Tibial artery (tissue), 4 donors: ENCODE measurements at places on chromosomes 7 and 10.
A peak's percentile ranks its signal among the peaks of the same experiment; 100 is the strongest.

DNA sequence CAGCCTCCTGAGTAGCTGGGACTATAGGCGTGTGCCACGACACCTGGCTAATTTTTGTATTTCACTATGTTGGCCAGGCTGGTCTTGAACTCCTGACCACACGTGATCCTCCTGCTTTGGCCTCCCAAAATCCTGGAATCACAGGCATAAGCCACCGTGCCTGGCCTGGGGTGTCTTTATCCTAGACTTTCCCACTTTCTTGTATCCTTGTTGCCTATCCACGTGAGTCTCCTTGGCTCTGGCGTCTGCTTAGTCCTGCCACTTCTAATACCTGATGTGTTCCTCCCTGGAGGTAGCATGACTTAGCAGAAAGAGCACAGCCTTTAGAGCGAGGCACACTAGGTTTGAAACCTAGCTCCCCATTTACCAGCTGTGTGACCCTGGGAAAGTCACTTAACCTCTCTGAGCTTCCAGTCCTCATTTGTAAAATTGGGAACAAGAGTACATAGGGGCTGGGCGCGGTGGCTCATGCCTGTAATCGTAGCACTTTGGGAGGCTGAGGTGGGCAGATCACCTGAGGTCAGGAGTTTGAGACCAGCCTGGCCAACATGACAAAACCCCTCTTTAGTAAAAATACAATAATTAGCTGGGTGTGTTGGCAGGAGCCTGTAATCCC is 344.6 kb downstream of the TYW1 start:
- no peak for DNase-seq

- DNase-seq, result no peak
These were observed 23.1 kb downstream of the MYO1G start for GRCh38 chr7:44955733-44956132.

DNA sequence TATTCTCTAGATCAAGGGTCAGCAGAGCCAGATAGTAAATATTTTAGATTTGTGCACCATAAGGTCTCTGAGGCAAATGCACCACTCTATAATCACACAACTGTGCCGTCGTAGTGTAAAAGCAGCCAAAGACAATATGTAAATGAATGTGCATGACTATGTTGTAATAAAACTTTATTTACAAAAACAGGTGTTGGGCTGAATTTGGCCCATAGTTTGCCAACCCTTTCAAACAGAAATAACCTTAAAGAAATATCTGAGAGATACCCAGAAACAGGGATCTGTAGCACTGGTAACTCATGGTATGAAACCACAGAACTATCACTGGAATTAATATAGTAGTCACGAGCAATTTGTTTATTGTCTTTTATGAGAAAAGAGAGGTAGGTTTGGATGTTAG is 86.0 kb downstream of the ARID5B start:
- no peak for DNase-seq

GRCh38 chr7:19114551-19114855 is 2.9 kb downstream of the TWIST1 start:
- no peak for DNase-seq

GRCh38 chr10:71404503-71405295 is 8.0 kb downstream of the CDH23 start:
- DNase-seq, result no peak

DNA sequence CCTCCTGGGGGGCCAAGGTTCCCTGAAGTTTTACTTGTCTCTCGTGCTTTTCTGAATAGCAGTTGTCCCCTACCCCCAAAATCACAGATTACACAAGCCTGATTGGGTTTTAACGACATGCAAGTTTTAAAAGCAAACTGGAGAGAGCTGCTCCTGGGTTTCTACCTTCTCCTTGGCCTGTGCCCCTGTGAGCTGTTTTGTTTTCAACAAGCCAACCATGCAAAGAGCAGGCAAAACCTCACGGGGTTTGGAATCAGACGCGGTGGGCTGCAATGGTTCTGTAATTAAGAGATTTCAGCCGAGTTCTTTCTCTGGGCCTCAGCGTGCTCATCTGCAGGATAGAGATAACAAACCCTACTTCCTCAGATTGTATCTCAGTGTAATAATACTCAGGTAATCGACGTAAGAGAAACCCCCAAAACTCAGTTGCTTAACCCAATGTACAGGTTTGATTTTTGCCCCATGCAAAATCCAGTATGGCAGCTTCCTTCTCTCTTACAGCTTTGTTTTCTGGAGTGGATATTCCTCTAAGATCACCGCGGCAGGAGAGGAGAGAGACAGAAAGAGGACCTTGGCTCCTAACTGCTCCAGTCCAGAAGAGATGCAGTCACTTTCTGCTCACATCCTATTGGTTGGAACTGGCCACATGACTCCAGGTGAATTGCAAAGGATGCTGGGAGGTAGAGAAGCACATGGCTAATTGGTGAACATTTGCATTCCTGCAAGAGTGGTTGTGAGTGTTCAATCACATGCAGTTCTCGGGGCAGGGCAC is 42.0 kb downstream of the MYL10 start:
- DNase-seq, result no peak

DNA sequence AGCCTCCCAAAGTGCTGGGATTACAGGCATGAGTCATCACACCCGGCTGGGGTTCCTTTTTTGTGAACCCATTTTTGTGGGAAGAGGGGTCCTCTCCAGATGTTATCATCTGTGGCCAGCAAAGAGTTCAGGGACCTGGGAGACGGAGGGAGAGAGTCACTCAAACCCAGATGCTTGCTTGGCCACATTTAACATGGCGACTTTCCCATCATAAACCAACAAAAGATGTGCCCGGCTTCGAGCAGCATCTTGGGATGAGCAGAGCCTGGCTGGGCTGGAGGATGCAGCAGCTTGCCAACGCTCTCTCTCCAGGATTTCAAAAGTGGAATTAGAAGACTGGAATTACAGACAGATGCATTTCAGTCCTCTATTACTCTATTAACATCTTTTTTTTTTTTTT is 19.1 kb upstream of the HABP2 start:
- no peak for DNase-seq

DNA sequence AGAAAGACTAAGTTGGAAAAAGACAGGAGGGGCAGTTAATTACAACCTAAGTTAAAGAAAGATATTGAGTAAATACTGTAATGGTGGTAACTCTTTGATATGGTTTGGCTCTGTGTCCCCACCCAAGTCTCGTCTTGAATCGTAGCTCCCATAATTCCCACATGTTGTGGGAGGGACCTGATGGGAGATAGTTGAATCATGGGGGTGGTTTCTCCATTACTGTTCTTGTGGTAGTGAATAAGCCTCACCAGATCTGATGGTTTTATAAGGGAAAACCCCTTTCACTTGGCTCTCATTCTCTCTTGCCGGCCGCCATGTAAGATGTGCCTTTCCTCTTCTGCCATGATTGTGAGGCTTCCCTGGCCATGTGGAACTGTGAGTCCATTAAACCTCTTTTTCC is 143.8 kb downstream of the GRK5 start:
- no peak for DNase-seq

- DNase-seq, result no peak
These were observed 93.3 kb downstream of the CUL2 start for GRCh38 chr10:34996843-34997242.

DNA sequence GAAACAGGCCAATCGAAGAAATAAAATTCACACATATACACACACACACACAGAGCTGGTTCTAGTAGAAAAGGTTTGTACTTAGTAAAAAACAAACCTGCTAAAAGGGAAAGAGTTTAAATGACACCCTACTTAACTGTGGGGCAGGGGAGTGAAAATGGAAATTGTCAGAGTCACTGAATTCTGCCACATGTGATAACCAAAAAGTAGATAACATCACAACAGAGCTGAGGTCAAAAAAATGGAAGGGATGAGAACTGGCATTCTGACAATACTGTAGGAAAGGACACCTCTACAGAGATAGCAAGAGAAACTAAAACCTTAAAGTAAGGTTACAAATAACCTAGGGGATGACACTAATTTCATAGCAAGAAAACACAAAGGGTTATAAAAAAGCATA is 74.6 kb downstream of the CACUL1 start:
- no peak for DNase-seq

- DNase-seq, result no peak
These were observed 906.7 kb downstream of the GRID1 start for GRCh38 chr10:85459906-85460305.

GRCh38 chr10:120543291-120543690 is 86.3 kb downstream of the PLPP4 start:
- DNase-seq, result no peak

DNA sequence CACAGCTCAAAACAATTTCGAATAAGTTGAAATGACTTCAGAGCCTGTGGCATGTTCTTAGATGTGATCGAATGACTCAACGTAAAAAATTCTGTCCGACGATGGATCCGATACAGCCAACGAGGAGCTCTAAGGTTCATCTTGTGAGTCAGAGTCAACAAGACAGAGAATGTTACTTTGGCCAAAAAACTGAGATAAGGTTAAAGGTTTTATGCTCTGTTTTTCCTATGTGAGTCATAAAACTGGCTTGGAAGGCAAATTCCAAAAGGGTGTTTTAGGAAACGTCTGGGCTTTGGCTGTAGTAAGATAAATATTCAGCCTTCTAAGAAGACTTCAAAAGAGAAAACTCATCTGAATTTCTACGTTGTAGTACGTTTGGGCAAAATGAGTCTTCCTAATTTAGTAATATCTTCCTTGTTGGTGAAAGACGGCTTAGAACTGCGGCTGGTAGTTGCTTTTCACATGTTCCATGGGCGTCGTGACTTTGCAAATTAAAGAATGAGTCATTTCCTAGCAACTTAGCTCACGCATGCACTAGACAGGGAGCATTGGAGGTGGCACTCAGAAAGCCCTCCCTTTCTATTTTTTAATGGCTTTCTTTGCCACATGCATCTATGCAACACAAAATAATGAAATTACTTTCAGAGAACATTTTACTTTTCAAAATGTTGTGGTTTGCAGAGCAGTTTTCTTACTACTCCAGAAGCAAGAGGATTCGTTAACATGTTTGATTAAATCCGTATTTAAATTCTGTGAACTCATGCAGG is 28.2 kb downstream of the PFKP start:
- DNase-seq, result no peak

- no peak for DNase-seq
These were observed 13.4 kb downstream of the AGAP3 start for GRCh38 chr7:151099486-151100211.

- DNase-seq, result peak; percentile 34
These were observed 1.1 kb downstream of the DEPP1 start for GRCh38 chr10:44977287-44978212.

DNA sequence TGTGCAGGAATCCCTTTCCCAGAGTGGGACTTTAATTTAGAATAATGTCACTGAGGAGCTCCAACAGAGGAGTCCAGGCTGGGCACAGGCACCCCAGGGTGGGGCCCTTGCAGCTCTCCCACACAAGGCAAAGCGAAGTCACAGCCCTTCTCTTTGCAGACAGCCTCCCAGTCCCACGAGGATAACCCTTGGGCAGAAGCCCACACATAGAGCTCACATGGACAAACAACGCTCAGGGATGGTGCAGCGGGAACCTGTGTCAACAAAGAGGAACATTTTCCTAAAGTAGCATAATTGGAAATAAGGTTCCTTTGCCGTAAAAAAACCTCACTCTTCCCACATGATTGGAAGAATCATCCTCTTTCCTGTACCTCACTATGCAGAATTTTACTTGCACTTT is 29.3 kb upstream of the GGCT start:
- DNase-seq, result no peak

DNA sequence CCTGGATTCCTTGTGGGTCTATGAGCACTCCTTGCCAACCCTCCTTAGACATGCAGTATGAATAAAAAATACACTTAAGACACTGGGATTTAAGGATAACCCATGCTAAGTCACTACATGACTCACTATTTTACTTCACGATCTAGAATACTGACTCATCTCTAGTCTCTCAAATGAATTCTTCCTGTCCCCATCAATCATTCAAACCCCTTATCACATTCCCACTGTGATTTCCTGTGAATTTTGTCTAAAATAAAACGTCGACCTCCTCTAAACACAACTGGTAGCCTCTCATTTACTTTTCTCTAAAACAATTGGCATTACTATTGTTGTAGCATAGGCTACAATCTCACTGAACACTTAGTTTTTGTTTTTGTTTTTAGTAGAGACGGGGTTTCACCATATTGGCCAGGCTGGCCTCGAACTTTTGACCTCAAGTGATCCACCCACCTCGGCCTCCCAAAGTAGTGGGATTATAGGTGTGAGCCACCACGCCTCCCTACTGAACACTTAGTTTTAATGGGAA is 3.9 kb upstream of the IQUB start:
- no peak for DNase-seq

GRCh38 chr10:34343764-34344163 is 471.3 kb downstream of the PARD3 start:
- no peak for DNase-seq

GRCh38 chr10:127440371-127440770 is 108.7 kb upstream of the NPS start:
- DNase-seq, result no peak

DNA sequence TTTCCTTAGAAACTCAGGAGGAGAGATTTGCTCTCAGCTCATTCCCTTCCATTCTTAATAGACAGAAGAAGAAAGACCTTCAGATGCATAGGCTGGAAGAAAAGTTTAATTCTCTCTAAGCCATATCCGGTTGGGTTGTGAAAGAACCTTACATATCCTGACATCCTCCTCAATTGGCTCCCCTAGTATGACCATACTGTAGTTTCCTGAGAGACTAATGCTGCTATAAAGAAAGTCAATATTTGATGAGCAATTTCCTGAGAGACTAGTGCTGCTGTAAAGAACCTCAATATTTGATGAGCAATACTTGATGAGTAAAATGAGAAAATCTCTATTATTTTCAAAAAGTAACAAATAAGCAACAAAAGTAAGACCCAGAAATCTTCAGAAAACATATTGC is 888.5 kb upstream of the SORCS1 start:
- no peak for DNase-seq

- no peak for DNase-seq
These were observed 187.7 kb downstream of the JAZF1 start for GRCh38 chr7:27992755-27993493.

- DNase-seq, result no peak
These were observed 171.8 kb upstream of the AHR start for GRCh38 chr7:17126413-17127268.

DNA sequence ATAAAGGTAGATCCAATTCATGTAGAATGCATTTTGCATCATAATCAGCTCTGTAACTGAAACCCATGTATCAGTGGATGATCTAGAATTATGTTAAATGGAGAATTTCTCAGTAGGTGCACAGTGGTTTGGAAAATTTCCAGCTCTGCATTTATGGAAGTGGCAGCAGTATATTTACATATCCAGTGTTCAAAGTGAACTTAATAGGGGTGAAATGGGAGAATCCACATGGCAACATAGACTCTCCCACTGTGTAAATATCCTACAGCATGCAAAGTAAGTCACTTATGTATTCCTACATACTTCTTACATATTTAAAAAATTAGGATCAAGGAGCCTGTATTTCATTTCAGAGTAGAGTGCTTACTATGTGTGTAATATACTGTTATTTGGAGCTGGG is 35.3 kb downstream of the CDC14C start:
- DNase-seq, result no peak
